Posterior vena cava (tissue), 2 donors: ENCODE measurements at places on chromosomes 7 and 10. TPM values are rescaled to one million over a fixed set of nuclear protein-coding genes. Genes with fewer than 3 reads are reported as not detected.

GRCh38 chr10:58385784-58386112 is 538 bp downstream of the TFAM start:
- DNase-seq: no peak

Gene LIPJ
- 0.14 TPM for total RNA-seq

Gene AQP1
- 388 TPM for total RNA-seq

GRCh38 chr10:75858339-75858738 is 426.9 kb downstream of the LRMDA start:
- no peak for DNase-seq

GRCh38 chr7:83365746-83366145 is 203.1 kb upstream of the PCLO start:
- DNase-seq: no peak

DNA sequence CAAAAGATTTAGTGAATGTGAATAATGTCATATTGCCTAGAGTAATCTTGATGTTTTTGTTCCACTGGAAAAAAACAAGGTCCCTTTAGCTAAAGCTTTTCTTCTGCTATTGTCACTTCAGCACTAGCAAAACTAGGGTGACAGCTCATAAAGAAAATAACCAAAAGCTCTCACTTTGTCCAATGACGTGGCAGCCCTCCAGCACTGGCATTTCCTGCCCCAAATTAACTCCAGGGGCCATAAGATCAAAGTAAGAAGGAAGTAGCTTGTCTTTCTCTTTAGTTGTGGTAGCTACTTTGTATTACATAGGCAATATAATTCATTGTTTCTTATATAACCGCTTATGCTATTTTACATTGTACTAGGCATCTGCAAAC is 47.3 kb downstream of the LRRN3 start:
- peak; percentile 84 for DNase-seq

DNA sequence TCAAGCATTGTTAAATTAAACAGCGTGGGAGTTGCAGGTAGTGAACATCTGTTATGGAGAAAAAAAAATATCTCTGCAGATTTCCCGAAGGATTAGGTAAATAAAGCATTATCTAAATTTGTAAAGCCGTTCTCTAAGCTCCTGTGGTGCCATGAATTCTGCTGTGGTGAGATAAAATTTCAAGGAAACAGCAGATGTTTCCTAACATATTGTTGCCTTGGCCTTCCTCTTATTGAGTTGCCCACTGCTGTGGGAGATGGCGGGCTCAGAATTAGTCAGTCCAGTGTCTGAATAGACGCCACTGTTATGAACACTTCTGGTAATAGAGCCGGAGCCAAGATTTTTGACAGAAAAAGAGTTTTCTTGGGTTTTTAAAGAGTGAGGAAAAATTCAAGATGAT is 82.6 kb upstream of the ELMO1 start:
- no peak for DNase-seq

DNA sequence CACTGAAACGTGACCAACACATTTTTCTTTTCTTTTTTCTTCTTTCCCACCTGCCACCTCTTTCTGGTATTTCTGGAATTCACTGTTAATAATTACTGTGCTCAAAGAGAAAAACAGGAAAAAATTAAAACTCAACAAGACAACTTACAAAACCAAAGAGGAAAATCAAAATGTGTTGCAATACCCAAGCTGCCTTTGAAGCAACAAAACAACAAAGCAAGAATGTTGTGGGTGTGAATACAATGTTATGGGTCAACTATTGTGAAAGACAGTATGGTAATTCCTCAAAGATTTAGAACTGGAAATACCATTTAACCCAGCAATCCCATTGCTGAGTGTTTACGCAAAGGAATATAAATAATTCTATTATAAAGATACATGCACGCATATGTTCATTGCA is 415.1 kb downstream of the GFRA1 start:
- no peak for DNase-seq

GRCh38 chr7:63899691-63900393 is 98.8 kb upstream of the ZNF722 start:
- peak; percentile 94 for DNase-seq

Gene EPHA1
- not detected for total RNA-seq

DNA sequence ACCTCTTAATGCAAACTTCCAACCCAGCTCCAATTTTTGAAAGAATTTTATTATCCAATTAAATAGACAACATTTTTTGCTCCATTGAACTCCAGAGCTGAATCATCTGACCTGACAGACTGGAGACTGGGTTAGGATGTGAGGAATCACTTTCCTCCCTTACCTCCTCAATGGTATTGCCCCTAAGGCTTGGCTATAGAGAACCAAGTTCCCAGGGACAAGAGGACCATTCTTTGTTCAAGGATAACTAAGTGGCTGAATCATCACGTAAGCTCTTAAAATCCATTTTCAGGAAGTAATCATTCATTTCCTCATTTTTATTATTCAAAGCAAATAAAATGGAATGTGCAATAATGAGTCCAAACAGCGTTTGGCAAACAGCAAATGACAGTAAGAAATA is 335.1 kb downstream of the GATA3 start:
- DNase-seq: no peak

DNA sequence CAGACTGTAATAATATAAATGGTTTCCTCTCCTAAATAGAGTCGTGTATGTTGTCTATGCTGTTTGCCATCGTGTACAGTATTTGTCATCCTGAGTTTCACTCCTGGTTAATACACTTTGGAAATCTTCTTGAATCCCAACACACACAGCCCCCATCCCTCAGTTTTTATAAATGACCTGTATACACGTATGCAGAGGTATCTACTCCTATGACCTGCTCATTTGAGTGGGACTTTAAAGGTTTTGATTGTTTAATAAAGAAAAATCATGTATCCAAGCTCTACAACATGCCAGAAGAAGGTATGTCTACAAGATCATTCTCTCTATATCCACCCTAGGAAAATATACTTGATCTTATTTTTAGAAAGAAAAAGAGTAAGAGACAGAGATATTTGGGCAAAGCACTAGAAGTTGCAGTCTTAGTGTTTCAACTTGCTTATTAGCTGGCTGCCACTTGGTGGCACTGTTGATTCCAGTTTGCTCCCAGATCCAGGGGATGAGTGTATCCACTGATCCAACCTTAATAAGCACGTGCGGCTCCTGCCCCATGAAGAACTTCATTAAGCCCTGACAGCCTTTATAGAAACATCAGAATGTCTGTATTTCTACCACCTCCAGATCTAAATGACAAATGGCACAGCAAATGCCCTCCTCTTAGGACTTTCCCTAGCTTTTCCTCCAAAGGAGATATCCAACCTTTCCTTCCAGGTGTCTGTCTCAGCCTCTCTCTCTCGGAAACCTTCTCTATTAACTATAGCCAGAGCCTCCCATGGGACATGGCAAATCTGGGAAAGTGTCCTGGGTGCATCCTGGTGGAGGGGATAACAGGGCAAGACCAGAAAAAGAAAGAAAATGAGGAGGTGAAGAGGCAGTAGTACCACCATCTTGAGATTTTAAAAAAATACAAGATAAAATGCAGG is 181.6 kb upstream of the NEBL start:
- no peak for DNase-seq

DNA sequence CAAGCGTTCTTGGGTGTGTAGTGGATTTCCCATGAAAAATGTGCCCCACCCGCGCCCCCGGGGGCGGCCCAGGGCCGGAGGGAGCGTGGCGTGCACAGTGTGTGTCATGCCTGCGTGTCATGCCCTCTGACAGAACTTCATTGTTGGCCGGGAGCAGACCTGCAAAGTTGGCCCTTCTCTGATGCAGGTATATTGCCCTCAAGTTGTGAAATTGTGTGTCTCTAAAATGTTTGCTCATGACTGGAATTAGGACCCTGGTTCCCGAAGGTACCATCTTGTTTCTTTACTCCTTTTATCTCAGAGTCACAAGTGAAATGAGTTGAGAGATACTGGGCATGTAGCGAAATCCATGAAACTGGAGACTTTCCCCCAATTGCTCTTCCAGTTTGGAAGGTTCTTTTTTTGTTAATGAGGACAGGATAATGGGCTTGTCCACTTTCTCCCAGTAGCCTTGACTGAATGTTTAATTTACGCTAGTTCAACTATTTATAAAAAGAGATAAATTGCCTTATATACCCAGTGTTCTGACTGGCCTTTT is 26.2 kb downstream of the ADK start:
- DNase-seq: no peak
